ENCODE measurements at places on chromosomes 1 and 21. TPM values are rescaled to one million over a fixed set of nuclear protein-coding genes. Genes with fewer than 3 reads are reported as not detected.

Gene SLFNL1
- 0.22 TPM for total RNA-seq

Gene OR2T29
- not detected for total RNA-seq

DNA sequence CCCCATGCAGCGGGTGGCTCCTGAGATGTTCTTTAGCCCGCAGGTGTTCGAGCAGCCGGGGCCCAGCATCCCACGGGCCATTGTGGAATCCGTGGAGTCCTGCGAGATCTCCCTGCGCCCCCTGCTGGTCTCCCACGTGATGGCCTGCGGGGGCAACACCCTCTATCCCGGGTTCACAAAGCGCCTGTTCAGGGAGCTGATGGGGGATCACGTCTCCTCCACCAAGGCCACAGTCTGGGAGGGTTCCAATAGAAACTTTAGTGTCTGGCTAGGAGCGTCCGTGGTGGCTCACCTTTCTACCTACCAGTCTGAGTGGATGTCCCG lies 71.0 kb downstream of the ACTL8 start:
- H3K4me1 ChIP-seq: peaks cover 2% of the 10 kb centered on the region
- H3K36me3 ChIP-seq: no peaks in the 10 kb centered on the region
- no peak for DNase-seq
- no peak overlapping the region for H3K4me3 ChIP-seq
- H3K27ac ChIP-seq: no peak overlapping the region
- peaks cover 41% of the 10 kb centered on the region for H3K27me3 ChIP-seq

- peaks cover 5% of the 10 kb centered on the region for H3K36me3 ChIP-seq
- H3K4me3 ChIP-seq: no peak overlapping the region
- peak overlapping the region; percentile 78 for H3K27ac ChIP-seq
Measured at GRCh38 chr1:236400061-236400603, 6.0 kb downstream of the EDARADD start.

DNA sequence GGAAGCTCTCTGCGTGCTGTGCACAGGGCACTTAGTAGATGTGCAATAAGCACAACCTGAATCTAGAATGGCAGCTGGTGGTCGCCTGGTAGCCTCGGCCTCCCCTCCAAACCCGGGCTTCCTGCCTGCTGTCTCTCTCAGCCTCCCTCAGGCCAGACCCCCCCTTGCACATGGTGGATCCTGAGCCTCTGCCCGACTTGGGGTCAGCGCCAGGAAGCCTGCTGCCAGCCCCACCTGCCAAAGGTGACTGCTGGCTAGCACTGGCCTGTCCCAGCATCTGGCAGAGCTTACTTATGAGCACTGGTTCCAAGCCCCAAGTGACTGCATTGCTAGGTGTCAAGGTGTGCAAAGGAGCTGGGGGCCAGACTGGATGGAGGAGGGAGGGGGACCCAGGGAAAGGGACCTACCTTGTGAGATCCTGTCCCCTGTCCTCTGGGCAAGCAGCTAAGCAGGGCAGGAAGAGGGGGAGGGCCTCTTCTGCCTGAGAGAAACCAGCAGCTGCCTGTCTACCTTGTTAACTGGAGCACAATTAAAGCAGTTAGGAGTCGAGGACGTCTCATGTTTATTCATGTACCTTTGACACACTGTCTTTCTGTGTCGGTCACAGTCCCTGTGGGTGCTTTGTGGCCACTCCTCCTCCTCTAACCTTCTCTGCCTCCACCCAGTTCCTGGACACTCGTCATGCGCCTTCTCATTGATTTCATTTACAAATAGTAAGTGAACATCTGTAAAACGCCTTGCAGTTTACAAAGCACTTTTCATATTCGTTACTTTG lies 100.9 kb downstream of the DDX20 start:
- H3K27ac ChIP-seq: no peak overlapping the region
- no peaks in the 10 kb centered on the region for H3K36me3 ChIP-seq
- no peak for DNase-seq
- H3K4me1 ChIP-seq: peaks cover 2% of the 10 kb centered on the region
- H3K4me3 ChIP-seq: no peak overlapping the region
- peaks cover 84% of the 10 kb centered on the region for H3K27me3 ChIP-seq

DNA sequence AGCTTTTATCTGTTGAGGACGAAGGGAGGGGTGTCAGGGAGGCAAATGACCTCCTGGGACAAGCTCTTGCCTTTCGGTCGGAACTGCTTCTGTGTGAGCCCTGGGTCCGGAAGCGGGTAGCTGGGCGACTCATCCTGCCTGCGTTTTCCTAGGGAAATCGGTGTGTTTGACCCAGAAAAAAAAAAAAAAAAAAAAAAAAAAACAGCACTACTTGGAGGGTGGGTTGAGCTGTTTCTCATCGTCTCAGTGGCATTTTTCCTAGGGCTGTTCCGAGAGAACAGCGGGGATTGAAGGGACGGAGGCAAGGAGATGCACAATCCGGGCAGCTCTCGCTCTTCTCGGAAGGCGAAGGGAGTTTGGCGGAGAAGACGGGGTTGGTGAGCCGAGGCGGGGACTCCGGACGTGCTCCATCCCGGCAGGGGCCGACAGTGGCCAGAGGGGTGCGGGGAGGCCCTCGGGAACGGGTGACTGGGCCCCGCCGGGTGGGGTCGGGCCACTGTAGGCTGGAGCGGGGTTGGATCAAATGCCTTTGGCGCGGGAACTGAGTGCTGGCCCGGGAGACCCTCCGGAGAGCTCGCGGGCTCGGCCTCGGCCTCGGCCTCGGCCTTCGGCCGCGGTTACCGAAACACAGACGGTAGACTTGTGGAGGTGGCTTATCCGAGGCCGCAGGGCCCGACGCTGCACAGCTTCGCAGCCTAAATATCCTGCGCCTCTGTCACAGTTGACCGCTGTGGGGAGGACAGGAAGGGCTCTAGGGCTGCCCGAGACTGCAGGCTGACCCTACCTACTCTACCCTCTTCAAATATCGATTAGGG lies 2.4 kb upstream of the BARHL2 start:
- DNase-seq: no peak
- peaks cover 14% of the 10 kb centered on the region for H3K36me3 ChIP-seq
- peaks cover 30% of the 10 kb centered on the region for H3K4me1 ChIP-seq
- H3K27ac ChIP-seq: peak overlapping the region; percentile 91

DNA sequence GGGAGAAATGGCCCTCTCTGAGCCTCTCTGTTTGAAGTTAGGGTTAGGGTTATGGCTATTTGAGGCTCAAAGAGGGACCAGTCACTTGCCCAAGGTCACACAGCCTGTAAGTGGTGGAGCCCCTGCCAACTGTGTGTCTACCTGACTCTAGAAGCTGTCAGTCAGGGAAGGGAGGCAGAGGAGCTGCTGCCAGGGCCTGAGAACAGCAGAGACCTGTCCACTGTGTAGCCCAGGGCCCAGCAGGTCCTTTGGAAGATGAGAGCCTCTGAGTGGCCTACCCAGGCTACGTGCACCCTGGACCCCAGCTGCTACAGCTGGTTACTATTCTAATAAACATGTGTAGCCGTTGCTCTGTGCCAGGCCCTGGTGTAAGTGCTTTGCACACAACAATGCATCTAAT lies 15.1 kb upstream of the EDN2 start:
- H3K4me1 ChIP-seq: peaks cover 6% of the 10 kb centered on the region
- H3K27me3 ChIP-seq: peaks cover 19% of the 10 kb centered on the region
- no peaks in the 10 kb centered on the region for H3K36me3 ChIP-seq
- no peak for DNase-seq
- no peak overlapping the region for H3K27ac ChIP-seq

All from T-helper 17 cell (primary cell).